IMR-90 (cell line): ENCODE measurements at places on chromosomes 5 and 9. TPM values are rescaled to one million over a fixed set of nuclear protein-coding genes. Genes with fewer than 3 reads are reported as not detected.

GRCh38 chr9:5608298-5609225 is 20.3 kb upstream of the RIC1 start:
- no peak for DNase-seq

The TMC1 gene
- not detected in 2 replicates for total RNA-seq

The PCDHB13 gene
- total RNA-seq = 0.18 and 0.28 TPM in 2 replicates

The ASPN gene
- under 0.01 and 0.28 TPM in 2 replicates for total RNA-seq

The HSD17B4 gene
- total RNA-seq = 123 and 154 TPM in 2 replicates

- DNase-seq = no peak
Observed at GRCh38 chr5:152477536-152477935, 72.5 kb upstream of the NMUR2 start.

DNA sequence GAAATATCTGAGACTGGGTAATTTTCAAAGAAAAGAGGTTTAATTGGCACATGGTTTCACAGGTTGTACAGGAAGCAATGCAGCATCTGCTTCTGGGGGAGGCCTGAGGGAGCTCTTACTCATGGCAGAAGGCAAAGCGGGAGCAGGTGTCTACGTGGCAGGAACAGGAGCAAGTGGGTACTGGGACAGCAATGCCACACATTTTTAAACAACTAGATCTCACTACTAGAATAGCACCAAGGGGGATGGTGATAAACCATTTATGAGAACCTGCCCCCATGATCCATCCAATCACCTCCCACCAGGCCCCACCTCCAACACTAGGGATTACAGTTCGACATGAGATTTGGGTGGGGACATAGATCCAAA is 47.6 kb upstream of the HOMER1 start:
- no peak for DNase-seq
